Dorsolateral prefrontal cortex (tissue), 122 donors: ENCODE measurements at places on chromosomes 7 and 10. TPM values are rescaled to one million over a fixed set of nuclear protein-coding genes. Genes with fewer than 3 reads are reported as not detected.

DNA sequence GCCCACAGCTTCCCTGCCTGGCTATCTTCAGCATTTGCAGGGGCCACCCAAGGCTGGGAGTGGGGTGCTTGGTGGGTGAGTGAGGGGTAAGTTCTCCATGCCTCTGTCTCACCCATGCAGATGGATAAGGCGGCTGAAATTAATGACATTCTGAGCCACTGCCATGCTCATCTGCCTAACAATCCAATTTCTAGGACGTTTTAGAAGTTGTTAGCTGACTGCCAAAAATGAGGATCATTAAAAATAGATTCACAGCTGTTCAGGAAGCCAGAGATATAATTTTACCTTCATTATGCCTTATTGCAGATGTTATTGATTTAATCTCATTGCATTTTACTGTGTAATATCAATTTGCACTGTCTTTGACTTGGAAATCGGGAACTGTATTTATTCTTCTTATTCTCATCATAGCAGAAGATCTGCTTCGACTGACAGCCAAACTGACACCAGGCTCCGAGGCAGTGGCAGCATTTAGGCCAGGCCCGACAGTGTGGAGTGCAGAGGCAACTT, 334.4 kb upstream of the NPVF start:
- DNase-seq, result no peak

GRCh38 chr10:78258323-78259030, 224.8 kb downstream of the RPS24 start:
- no peak for DNase-seq

GRCh38 chr10:131901181-131901829, 497 bp downstream of the PPP2R2D start:
- DNase-seq, result no peak

DNA sequence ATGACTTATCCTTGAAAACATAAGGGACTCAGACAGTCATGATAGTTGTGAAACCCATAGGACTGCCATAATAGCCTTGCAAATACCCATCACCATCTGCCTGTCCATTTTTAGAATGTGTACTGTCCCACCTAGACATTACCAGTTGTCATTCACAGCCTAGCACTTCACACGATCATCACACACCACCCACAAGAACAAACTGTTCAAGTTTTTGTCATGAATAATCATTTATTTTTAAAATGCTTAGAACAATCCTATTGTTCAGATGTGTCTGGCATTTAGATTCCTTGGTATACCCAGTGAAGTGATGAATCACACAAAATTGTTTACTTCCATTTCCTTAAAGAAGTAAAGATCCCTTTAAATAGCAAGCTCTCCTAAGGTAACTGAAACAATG, 46.6 kb downstream of the CCDC3 start:
- no peak for DNase-seq

DNA sequence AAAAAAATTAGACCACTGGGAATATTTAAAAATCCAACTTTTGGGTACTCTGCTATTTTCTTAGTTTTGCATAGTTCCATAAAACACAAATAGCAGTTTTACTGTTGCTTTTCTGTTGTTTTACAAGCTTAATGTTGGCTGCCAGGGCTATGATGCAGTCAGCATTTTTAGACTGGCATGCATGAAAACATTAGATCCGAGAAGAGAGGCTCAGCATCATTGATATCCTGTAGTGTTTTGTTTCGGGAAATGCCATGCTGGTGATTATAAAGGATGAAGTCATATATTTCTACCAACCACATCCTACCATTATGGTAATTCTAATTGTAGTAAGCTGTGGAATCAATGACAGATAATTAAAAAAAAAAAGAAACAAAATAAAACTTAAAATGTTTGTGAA, 104.6 kb downstream of the MBL2 start:
- DNase-seq, result no peak

The STEAP1B gene
- 2.0 TPM for total RNA-seq

DNA sequence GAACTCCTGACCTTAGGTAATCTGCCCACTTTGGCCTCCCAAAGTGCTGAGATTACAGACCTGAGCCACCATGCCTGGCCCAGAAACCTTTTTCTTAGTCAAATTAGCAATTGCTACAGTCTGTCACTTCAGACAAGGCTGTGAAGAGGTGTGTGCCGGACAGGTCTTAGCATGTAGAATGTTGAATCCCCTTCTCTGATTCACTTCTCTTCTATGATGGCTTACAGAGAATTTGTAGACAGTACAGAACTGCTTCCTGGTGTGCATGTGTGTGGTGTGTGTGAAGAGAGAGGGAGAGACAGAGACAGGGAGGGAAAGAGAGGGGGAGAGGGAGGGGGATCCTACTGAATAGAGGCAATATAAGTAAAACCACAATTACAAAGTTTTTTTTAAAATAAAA, 150.4 kb downstream of the PARD3 start:
- DNase-seq, result no peak

The CCL24 gene
- total RNA-seq, result not detected

GRCh38 chr10:93085272-93085859, 11.7 kb downstream of the CYP26A1 start:
- DNase-seq, result no peak
